B cell (primary cell): ENCODE measurements at places on chromosomes 4 and X. TPM values are rescaled to one million over a fixed set of nuclear protein-coding genes. Genes with fewer than 3 reads are reported as not detected.
A peak's percentile ranks its signal among the peaks of the same experiment; 100 is the strongest.

The UCHL1 gene
- 0.47 and 0.53 TPM in 2 replicates for total RNA-seq

The MAOA gene
- total RNA-seq = 0.05 TPM in 1 of 2 replicates, not detected in the other

The RHOXF2B gene
- not detected in 2 replicates for total RNA-seq

The SPANXA2 gene
- total RNA-seq = not detected in 2 replicates

The PLXNA3 gene
- total RNA-seq = 114 and 120 TPM in 2 replicates

The SMIM31 gene
- total RNA-seq = not detected in 2 replicates

The SFRP2 gene
- total RNA-seq = not detected in 2 replicates

The TMEM31 gene
- 0.44 TPM in 1 of 2 replicates, not detected in the other for total RNA-seq

The ANXA10 gene
- not detected in 2 replicates for total RNA-seq

The MAGEA2 gene
- total RNA-seq = not detected in 2 replicates

The MAGEA4 gene
- not detected in 2 replicates for total RNA-seq

The GYPA gene
- total RNA-seq = not detected in 2 replicates

GRCh38 chr4:109721033-109721432 is 8.8 kb downstream of the PLA2G12A start:
- no peak overlapping the region for H3K4me3 ChIP-seq
- H3K27ac ChIP-seq = no peak overlapping the region
- H3K27me3 ChIP-seq = no peaks in the 10 kb centered on the region
- H3K4me1 ChIP-seq = peaks cover 8% of the 10 kb centered on the region

DNA sequence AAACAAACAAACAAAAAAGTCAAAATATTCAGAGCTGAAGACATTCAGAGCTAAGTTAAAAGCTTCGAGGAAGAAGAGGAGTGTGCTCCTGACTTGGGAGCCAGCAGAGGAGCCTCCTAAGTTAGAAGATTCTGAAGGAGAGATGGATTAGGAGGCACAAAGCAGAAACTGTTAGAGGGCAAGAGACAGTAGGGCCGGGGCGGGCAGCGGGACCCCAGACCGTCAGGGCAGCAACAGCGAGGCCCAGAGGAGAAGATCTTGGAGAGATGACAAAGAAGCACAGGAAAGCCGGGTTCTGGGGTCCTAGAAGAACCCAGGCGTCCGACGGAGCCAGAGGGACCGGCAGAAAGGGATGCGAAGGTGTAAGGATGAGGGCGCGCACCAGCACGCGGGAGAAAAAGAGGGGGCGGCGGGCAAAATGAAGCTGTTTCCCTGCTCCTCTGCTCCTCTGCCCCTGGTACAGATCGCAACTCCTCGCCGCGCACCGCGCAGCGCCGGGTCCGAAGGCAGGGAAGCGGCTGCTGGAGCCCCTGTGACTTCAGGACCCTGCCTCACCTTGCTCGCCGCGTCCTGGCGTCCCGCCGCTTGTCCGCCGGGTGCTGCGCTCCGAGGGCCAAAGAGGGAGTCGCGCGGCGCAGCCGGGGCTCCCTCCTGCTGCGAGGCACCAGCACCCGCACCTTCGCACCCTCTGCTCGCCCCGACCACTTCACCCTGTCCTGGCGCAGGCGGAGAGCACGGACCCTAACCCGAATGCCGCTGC is 477 bp downstream of the KLHL13 start:
- peaks cover 6% of the 10 kb centered on the region for H3K4me1 ChIP-seq
- H3K27me3 ChIP-seq = no peaks in the 10 kb centered on the region
- H3K27ac ChIP-seq = no peak overlapping the region

DNA sequence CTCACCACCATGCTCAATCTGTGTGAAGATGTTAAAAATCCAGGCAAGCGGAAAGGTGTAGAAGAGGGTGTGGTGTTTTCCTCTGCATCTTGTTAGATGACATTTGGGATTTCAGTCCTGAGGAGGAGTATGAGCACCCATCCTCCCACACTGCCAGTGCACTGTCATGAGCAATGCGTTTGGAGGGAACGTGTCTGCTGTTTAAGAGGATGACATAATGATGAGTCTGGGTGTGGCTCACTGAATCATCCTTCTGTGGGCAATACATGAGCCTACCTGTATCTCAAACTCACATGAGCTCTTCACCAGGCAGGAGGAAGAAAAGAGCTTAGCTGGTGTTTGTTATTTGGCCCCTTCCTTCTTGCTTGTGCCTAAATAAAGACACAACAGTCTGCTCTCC is 67.9 kb upstream of the ARX start:
- H3K27ac ChIP-seq = no peak overlapping the region
- no peaks in the 10 kb centered on the region for H3K4me1 ChIP-seq
- DNase-seq = no peak
- H3K36me3 ChIP-seq = no peaks in the 10 kb centered on the region

DNA sequence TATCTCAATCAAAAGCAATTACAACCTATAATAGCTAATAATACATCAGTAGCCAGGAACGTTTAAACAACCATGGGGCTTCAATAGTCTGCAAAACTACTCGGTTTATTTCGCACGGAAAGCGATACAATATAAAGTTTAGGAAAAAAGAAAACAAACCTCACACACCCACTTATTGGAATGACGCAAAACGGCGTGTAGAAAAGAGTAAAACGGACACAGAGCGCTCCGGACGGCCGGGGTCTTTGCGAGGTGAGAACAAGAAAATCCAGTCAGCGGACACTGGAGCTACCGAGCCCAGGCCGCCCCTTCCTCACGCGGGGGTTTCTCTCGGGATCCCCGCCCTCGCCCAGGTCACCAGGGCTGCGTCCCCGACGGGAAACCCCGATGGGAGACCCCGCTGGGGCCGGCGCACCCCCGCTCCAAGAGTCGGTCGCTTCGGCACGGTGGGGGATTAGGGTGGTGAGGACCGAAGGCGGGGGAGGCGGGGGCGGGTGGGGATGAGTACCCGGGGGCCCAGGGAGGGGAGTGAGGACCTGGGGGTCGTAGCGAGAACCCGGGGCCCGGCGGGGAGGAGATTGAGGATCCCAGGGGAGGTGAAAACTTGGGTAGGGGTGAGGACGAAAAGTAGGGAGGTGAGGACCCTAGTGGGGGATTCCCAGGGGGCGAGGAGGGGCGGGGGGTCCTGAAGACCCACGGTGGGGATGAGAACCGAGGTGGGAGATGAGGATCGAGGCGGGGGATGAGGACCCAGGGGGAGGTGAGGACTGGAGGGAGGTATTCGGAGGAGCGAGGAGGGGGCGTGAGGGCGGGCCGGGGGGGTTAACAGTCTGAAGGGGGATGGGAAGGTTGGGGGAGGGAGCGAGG is 737 bp downstream of the NELFA start:
- H3K36me3 ChIP-seq = peaks cover 11% of the 10 kb centered on the region
- no peak for DNase-seq
- peak overlapping the region; percentile 97 for H3K27ac ChIP-seq
- H3K4me1 ChIP-seq = peaks cover 10% of the 10 kb centered on the region
- H3K4me3 ChIP-seq = peak overlapping the region; percentile 77
- H3K27me3 ChIP-seq = no peaks in the 10 kb centered on the region

DNA sequence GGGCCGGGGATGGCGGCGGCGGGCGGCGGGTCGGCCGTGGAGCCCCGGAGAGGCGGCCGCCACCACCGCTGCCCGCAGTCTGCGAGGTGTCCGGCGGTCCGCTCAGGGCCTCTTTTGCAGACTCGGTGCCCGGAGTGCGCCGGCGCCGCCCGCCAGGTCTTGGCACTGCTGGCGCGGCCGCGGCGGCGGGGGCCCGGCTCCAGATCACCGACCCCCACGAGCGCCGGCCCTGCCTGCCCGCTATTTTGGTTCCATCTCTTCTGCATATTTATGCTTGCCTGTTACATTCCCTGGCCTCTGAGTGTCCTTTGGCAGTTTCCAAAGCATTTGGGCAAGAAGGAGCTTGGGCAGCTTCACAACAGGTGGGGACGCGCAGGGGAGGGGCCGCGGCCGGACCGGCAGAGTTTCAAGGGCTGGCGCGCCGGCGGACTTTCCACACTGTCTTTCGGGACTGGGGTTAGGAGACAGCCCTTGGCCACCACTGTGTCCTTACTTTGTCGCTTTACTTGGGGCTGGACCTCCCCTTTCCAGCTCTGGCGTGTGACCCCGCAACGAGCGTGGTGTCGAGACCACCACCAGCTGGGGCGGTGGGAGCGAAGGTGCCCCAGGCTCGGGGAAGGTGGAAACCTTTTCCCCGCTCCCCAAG is 668 bp upstream of the TAPT1 start:
- DNase-seq = peak; percentile 65
- H3K36me3 ChIP-seq = no peaks in the 10 kb centered on the region
- H3K4me3 ChIP-seq = peak overlapping the region; percentile 88
- no peaks in the 10 kb centered on the region for H3K27me3 ChIP-seq

DNA sequence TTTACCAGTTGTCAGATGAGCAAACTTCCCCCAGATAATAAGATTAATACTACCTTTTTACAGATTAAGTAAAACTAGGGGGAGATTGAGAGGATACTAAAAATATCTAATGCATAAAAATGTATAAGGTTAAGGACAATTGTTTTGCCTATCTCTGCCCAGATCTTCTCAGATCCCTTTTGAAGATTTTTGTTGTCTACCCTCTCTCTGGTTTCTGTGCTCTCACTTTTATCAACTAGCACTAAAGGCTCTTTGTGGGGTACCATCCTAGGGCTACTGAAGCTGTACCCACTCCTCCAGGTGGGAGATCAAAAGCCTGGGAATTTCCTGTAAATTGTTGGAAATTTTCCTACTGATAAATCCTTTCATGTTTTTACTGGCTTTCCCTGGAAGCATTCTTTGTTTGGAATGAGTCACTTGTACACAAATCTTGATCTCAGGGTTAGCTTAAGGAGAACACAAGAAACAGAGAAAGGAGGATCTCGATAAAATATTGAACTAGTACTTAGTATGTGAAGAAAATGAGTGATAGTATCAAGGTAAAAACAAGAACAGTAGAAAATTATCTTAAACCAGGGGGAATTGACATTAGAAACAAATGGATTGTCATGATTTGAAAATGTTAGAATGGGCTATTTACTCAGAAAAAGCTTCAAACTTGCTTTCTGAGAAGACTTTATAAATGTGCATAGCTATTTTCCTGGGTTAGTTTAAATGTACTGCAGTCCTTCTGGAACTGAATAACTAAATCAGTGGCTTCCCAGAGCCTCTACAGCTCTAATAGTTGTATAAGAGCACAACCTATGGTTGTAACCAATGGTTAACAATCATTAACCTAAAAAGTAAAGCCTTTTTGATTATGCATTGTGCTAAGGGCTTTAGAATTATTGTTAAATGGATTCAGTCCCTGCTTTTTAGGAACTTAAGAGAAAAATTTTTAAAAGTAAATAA is 679.9 kb upstream of the MAGEB2 start:
- no peak overlapping the region for H3K4me3 ChIP-seq
- no peaks in the 10 kb centered on the region for H3K27me3 ChIP-seq
- no peak for DNase-seq
- H3K4me1 ChIP-seq = no peaks in the 10 kb centered on the region
- H3K27ac ChIP-seq = no peak overlapping the region

DNA sequence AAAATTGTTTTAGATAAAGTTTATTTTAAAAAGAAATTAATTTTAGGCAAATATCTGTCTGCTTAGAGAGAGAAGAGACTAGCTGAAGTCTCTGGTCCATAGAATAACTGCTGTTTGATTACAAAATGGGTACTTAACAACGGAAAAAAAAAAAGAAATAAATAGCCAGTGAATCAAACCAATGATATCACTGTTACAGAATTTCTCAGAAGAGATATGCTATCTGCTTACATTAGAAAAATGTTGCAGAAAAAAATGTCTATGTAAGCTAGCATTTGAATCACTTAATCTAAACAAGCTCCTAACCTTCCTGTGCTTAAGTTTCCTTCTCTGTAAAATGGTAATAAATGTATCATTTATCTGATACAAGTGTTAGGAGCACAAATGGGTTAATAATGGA is 189.9 kb downstream of the IL15 start:
- H3K36me3 ChIP-seq = no peaks in the 10 kb centered on the region
- H3K4me3 ChIP-seq = no peak overlapping the region
- H3K27me3 ChIP-seq = no peaks in the 10 kb centered on the region
- H3K27ac ChIP-seq = no peak overlapping the region
- no peaks in the 10 kb centered on the region for H3K4me1 ChIP-seq

DNA sequence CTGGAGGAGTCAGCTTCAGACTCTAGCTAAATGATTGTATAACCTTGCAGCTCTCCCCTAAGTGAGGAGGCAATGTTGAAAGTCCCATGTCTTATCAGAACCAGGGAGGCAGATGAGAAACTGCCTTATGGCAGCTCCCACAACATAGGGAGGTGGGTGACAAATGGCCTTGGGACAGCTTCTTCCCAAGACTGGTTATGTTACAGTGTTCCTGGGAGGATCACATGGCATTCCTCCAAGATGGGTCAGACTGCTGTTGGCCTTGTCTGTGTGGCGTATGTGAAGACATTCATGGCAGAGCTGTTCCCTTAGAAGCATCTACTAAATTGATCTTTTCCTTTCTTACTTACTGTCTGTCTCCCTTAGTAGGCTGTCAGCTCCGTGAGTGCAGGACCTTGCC is 42.0 kb downstream of the HPRT1 start:
- DNase-seq = no peak
- H3K4me3 ChIP-seq = no peak overlapping the region
- H3K27me3 ChIP-seq = no peaks in the 10 kb centered on the region
- no peaks in the 10 kb centered on the region for H3K36me3 ChIP-seq
- H3K27ac ChIP-seq = no peak overlapping the region

GRCh38 chr4:169485791-169486742 is 126.3 kb downstream of the NEK1 start:
- no peak overlapping the region for H3K4me3 ChIP-seq
- no peaks in the 10 kb centered on the region for H3K4me1 ChIP-seq
- H3K27ac ChIP-seq = no peak overlapping the region
- no peaks in the 10 kb centered on the region for H3K36me3 ChIP-seq
- peak; percentile 57 for DNase-seq
- no peaks in the 10 kb centered on the region for H3K27me3 ChIP-seq

- H3K4me3 ChIP-seq = no peak overlapping the region
- no peaks in the 10 kb centered on the region for H3K36me3 ChIP-seq
- no peak overlapping the region for H3K27ac ChIP-seq
- no peak for DNase-seq
- no peaks in the 10 kb centered on the region for H3K4me1 ChIP-seq
Measured at GRCh38 chrX:25925946-25926345, 212.2 kb upstream of the MAGEB18 start.

- H3K4me1 ChIP-seq = no peaks in the 10 kb centered on the region
- H3K4me3 ChIP-seq = no peak overlapping the region
- no peak for DNase-seq
Measured at GRCh38 chr4:14857981-14858380, 144.3 kb upstream of the CPEB2 start.
